NCI-H2029 (cell line): ENCODE measurements at places on chromosomes 1 and 21.

DNA sequence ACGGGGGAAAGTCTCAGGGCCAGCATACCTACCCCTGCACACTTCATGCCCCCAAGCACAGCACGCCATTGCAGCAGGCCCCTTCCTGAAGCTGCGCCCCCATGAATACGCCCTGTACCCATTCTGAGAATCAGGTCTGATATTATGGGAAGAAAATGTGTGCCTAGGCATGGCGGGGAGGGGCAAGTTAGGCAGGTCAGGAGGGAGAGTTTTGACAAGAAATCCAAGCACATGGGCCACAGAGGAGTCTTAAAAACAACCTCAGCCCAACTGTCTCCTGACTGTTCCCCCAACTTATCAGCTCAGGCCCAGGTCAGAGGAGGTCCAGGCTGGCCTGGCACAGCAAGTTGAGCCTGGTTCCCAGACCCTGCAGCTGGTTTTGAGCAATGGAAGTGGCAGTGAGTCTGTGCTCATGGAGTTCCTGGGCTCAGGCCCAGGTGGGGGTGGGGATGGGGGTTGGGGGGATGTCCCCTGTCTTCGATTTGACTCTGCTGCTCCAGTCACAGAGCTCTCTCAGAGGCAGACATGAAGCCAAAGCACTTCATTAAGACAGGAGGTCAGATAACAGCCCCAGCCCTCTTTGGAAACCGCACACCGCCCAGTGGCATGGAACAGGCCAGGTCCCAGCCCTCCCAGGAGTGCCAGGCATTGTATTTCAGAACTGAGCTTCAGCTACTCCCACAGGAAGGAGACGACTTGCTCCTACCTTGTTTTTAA, 20.6 kb upstream of the BCAR3 start:
- DNase-seq, result peak; percentile 86

DNA sequence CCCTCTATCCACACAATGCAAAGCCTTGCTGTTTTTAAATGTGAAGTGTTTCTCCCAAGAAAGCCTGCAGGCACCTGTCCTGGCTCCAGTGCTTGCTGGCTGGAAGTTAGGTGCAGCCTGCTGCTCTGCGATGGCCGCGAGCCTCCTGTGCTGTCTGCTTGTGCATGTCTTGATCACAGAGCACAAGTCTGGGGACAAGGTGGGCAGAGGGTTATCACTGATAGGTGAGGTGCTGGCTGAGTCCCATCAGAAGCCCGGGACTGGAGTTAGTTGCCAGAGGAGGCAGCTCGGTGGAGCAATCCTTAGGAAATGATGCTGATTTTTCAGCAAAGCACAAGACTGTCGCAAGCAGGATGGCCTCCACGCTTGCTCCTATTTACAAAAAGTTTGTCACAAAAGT, 137.8 kb upstream of the AJAP1 start:
- no peak for DNase-seq

GRCh38 chr1:1013922-1014648, 788 bp downstream of the ISG15 start:
- no peak for DNase-seq

- DNase-seq, result no peak
Observed at GRCh38 chr1:1764876-1765470, 13.3 kb downstream of the NADK start.

GRCh38 chr1:167482184-167482583, 36.1 kb downstream of the CD247 start:
- no peak for DNase-seq
